ENCODE measurements at places on chromosomes 1 and 21.
A peak's percentile ranks its signal among the peaks of the same experiment; 100 is the strongest.

DNA sequence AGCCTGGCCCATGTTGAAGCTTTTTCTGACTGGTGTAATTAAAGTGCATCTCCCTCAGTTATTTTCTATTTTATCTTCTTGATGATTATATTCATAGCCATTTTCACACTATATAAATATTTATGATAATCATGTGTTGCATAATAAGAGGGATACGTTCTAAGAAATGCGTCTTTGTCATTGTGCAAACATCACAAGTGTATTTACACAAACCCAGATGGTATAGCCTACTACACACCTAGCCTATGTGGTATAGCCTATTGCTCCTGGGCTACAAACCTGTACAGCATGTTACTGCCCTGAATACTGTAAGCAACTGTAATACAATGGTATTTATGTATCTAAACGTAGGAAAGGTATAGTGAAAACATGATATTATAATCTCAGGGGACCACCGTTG, 88.1 kb downstream of the BACH1 start:
- DNase-seq, result no peak

DNA sequence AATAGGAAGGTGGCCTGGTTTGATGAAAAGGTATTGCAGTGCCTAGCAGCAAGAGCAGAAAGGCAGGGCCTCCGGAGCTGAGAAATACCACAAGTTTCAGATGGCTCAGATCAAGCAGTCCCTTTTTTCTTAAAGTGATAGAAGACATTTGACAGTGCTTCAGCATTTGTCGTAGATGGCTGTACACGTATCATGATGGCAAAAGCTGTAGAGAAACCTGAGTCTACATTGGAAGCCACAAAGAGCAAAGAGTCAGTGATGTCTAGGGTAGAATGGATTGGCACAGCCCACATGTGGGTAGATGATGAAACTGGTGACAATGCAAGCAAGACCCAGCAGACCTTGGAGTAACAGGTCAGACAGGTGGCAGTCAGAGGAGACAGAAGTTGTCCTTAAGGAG, 101.3 kb upstream of the ARTN start:
- DNase-seq, result peak; percentile 28

- DNase-seq, result no peak
Observed at GRCh38 chr21:43868461-43868860, 3.4 kb downstream of the AGPAT3 start.

DNA sequence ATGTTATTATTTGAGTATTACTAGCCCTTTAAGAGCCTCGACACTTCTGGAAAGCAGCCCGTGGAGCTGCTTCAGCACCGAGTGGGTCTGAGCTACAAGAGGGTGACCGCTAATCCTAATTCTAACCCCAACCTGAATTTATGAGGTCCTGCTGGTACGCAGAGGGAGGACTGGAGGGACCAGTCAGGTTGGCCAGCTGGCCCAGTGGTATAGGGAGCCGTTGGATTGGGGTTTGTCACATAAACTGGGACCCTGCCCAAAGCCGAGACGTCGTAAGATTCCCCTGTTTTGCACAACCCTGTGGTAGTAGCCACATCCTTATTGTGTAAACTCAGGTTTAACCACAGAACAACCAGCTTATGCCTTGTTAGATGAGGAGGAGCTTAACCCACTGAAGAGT, 60.8 kb upstream of the F3 start:
- peak; percentile 44 for DNase-seq

GRCh38 chr1:41358131-41359021, 2.9 kb upstream of the FOXO6 start:
- DNase-seq, result no peak

DNA sequence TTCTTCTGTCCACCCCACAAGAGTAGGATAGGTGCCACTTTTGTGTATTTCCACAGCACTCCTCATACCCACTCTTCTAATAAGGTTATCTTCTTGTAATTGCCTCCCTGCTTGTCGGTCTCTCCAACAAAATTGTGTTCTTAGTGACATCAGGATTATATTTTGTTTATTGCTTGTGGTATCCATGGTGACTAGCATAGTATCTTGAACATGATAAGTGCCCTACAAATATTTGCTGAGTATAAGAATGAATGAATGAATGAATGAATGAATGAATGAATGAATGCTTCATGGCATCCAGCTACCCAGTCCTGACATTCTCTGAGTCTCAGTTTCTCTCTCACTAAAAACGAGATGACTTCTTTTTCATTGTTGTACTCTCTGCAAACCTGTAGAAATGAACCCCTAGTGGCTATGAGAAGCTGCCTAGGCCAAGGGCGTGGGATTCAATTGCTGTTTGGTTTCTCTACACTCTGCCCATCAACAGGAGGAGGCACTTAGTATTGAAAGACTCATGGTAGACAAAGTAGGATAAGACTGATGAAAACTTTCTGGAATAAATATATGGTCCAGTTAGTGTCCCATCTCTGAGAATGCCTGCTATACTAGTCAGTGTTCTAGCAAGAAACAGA, 121.0 kb downstream of the TMEM53 start:
- DNase-seq, result no peak

DNA sequence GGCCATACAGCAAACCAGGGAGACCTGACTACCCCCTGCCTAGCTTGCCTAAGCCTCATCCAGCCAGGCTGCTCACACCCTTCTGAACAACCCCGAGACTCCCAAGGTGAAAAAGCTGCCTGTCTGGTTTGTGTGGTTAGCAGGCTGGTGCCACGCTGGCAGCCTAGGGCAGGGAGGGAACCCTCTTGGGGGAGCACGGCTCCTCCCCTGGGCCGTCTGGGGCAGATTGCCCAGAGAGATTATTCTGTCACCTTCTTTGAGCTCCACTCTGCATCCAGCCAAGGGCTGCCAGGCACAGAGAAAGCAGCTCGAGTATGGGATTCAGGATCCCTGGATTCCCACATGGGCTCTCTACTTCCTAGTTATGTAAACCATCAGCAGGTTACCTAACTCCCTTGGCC, 27.5 kb upstream of the TCEA3 start:
- DNase-seq, result peak; percentile 33

GRCh38 chr1:235759336-235759735, 107.4 kb downstream of the LYST start:
- no peak for DNase-seq
